ENCODE measurements at places on chromosomes 7 and 10.

- no peaks in the 10 kb centered on the region for H3K36me3 ChIP-seq
- no peak overlapping the region for H3K4me3 ChIP-seq
- H3K27ac ChIP-seq = no peak overlapping the region
- H3K4me1 ChIP-seq = no peaks in the 10 kb centered on the region
Measured at GRCh38 chr10:132990684-132991545, 48.5 kb upstream of the CFAP46 start.

DNA sequence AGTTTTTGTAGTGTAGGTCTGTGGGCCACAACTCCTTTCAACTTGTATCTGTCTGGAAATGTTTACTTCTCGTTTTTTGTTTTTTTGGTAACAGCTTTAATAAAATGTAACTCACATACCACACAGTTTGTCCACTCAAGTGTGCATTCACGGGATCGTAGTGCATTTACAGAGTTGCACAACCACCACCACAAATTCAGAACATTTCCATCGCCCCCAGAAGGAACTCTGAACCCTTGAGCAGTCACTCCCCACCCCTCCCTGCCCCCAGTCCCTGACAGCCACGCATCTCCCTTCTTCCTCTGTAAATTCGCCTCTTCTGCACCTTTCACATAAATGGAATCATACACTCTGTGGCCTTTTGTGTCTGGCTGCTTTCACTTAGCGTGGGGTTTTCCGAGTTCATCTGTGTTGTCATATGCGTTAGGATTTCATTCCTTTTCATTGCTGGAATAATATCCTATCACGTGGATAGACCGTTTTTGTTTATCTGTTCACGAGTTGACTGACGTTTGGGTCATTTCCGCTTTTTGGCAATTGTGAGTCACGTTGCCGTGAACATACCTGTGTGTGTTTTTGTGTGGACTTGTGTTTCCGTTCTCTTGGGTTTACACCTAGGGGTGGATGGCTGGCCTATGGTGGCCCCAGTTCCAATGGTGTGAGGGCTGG is 10.3 kb downstream of the JAKMIP3 start:
- H3K4me1 ChIP-seq = no peaks in the 10 kb centered on the region
- no peak overlapping the region for H3K4me3 ChIP-seq
- no peak for DNase-seq
- no peaks in the 10 kb centered on the region for H3K36me3 ChIP-seq
- H3K27me3 ChIP-seq = no peaks in the 10 kb centered on the region
- no peak overlapping the region for H3K27ac ChIP-seq

DNA sequence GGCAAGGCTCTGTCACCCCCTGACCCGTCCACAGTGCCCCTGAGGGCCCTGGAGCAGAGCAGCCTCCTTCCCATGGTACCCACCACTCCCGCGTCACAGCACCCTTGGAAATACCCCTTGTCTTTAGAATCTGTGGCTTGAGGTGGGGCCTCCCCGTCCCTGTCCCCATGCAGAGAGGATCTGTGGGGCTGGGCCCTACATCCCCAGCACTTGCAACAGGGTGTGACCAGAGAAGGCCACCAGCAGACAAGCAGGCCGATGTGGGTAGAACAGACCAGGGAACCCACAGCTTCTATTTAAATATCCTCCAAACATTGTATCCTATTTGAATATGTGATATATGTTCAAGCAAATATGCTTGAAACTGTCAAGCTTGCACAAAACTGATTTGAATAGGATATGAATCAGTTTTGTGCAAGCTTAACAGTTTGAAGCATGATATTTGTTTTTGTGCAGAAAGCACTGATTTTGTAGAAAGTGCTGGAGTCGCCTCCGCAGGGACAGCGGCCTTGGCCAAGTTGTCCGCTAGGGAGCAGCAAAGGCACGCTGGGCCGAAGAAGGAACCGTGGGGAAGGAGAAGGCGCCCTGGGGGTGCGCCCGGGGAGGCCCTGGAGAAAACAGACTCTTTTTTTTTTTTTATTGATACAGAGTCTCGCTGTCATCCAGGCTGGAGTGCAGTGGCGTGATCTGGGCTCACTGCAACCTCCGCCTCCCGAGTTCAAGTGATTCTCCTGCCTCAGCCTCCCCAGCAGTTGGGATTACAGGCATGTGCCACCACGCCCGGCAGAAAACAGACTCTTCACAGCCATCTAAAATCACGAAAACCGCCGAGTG is 2.2 kb downstream of the CFAP46 start:
- no peaks in the 10 kb centered on the region for H3K27me3 ChIP-seq
- no peaks in the 10 kb centered on the region for H3K4me1 ChIP-seq
- H3K36me3 ChIP-seq = no peaks in the 10 kb centered on the region
- DNase-seq = peak; percentile 84

DNA sequence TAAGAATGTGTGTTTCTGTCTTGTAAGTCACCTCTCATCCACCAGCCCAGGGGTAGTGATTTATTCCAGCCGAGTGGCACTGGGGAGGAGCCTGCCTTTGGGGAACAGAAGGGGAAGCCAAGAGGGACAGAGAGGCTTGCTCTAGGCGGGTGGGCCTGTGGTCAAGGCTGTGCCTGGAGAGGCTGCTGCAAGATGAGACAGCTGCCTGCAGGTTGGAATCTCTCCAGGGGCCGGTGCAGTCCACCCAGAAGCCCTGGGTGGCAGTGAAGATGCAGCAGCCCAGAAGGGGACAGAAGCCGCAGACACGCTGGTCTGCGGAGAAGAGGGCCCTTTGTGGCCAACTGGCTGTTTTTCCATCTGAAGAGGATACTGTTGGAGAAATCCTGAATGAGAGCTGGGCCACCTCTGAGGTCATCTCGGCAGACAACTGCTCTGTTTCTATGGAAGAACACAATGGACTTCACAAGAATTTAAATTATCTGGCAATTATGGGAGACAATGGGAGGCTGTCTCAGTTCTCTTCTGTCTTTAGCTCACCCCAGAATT is 175.7 kb downstream of the GFRA1 start:
- peaks cover 2% of the 10 kb centered on the region for H3K4me1 ChIP-seq
- no peak for DNase-seq
- no peaks in the 10 kb centered on the region for H3K27me3 ChIP-seq
- H3K27ac ChIP-seq = no peak overlapping the region

- no peaks in the 10 kb centered on the region for H3K27me3 ChIP-seq
- H3K27ac ChIP-seq = no peak overlapping the region
Measured at GRCh38 chr7:77197141-77197540, 2.5 kb downstream of the FGL2 start.

DNA sequence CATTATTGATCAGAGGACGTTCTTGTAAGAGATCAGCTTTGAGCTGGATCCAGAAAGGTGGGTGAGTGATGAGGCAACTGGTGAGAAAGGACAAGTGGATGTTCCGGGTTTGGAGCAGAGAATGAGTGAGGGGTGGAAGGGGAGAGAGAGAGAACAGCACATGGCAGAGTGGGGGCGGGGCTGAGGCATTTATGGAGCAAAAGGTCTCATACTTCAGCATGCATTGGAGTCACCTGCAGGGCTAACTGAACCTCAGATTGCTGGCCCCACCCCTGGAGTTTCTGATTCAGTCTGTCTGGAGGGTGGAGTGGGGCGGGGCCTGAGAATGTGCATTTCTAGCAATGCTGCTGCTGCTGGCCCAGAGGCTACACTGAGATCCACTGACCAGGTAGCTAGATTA is 71.2 kb downstream of the GOLGA7B start:
- H3K36me3 ChIP-seq = no peaks in the 10 kb centered on the region
- H3K27me3 ChIP-seq = no peaks in the 10 kb centered on the region
- no peak for DNase-seq
- H3K4me1 ChIP-seq = no peaks in the 10 kb centered on the region

DNA sequence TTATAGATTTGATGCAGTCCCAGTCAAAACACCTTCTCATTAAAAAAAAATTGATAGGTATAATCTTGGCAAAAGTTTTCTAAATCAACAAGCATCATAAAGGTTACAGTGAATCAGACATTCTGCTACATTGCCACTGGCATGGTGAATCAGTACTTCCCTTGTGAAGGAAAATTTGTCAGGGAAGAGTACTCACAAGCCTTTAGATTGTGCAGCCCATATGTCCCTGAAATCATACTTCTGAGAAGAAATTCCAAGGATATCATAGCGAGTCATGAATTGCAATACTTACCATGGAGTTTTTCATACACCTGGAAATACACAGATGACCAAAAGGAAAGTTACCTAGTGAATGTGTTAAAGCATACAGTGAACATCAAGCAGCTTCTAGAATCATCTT is 17.2 kb downstream of the VSTM2A start:
- H3K27me3 ChIP-seq = no peaks in the 10 kb centered on the region
- DNase-seq = no peak
- no peak overlapping the region for H3K27ac ChIP-seq
- H3K4me1 ChIP-seq = no peaks in the 10 kb centered on the region
- no peaks in the 10 kb centered on the region for H3K36me3 ChIP-seq
- H3K4me3 ChIP-seq = no peak overlapping the region

DNA sequence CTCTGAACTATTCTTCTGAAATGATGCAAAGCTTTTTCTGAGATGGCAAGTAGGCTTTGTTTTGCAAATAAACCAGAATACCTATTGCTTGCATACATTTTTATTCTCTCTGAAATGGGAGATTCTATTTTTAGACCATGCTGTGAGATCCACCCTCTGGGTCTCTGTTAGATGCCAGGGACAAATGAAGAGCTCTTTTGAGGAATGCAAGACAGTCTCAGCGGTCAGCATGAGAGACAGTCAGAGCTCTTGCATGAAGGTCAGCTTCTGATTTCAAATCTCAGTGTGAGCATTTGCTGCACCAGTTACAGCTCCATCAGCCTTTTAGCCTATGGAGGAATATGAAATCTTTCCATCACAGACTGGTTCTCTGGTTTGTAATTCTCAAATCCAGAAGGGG is 429.9 kb upstream of the KLF6 start:
- no peak for DNase-seq
- H3K27me3 ChIP-seq = no peaks in the 10 kb centered on the region
- no peaks in the 10 kb centered on the region for H3K4me1 ChIP-seq
- peak overlapping the region; percentile 22 for H3K4me3 ChIP-seq
- H3K36me3 ChIP-seq = no peaks in the 10 kb centered on the region

DNA sequence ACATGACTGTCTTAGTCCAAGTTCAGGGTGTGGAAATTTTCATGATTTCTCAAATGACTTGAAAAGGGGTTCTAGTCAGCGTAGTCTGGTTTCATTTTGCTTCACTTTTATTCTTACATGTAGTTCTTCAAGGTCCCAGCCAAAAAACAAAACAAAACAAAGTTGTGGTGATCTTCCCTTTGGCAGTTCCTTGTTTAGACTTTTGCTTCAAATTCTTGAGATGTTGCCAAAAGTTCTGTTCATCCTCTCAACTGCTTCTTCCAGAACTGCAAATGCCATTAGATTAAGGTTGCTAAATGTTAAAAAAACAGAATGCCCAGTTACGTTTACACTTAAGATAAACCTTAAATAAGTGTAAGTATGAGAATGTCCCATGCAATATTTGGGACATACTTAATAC is 370.8 kb upstream of the LRRTM3 start:
- no peak overlapping the region for H3K4me3 ChIP-seq
- H3K36me3 ChIP-seq = no peaks in the 10 kb centered on the region
- H3K27ac ChIP-seq = no peak overlapping the region
